ENCODE measurements at places on chromosomes 6 and 20.
A peak's percentile ranks its signal among the peaks of the same experiment; 100 is the strongest.

DNA sequence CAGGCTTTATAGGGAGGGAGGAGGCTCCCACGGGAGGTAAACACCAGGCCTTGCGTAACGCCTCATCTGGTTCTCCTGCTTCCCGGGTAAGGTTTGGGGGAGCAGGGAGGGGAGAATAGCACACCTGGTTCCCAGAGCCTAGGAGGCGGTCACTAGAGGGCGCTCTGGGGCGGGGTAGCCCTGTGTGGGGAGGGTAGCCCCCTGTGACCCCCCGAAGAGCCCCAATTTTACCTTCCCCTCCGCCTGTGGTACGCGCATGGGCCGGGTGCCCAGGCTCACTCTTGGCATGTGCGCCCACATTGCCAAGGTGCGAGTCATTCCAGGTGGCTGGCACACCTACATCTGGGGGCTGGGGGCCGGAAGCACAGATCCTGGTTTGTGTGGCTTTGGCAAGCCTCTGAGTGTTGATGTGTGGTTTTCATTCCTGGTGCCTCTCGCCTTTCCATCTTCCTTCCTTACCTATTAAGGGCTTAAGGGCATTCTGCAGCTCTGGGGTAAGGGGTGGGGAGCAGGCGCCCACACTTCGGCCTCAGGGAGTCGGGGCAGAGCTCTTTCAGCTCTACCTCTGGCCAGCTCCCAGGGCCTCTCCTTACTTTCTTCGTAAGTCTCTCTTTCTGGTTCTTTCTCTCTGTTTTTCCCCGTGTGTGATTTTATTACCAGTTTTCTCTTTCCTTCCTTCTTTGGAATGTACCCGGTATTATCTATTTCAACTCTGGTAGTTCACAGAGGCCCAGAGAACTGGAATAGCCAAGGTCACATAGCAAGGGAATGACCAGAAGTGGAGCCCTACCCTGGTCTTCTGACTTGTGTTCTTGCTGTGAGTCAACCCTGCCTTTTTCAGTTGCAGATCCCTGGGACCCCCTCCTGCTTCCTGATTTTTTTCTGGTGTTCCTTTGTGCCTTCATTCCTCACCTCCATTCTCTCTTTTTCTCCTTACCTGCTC lies 492 bp upstream of the RNF39 start:
- no peak for DNase-seq

DNA sequence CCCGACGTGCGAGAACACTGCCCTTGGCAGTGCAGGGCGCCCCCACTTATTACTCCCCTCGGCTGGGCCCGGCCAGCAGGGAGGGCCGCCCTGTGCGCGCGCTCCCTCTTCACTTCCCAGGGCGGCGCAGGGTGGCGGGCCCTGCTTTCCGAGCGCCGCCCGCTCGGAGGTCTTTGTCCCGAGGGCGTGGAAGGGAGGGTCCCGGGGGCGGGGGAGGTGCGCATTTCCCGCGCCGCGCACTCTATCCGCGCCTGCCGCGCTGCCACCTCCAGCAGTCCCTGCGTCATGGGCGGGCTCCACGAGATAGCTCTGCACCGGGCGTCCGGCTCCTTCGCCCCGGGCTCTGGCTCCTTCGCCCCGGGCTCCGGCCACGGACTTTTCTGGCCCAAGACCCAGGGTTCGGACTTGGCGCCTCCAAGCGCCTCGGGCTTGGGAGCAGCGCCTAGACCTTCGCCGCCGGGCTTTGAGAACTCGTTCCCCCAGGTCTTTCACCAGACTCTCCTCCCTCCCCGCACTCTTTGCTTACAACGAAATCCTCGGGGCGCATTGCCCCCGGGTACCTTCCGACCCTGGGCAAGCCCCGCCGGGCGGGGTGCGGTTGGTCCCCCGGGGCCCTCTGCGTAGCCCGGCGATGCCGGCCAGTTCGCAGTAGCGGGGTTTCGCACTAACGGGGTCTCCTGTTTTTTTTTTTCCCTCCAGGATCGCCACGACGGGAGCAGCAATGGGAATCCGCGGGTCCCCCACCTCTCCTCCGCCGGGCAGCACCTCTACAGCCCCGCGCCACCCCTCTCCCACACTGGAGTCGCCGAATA lies 1.6 kb downstream of the TFAP2C start:
- DNase-seq: no peak

- DNase-seq: no peak
Observed at GRCh38 chr6:104930939-104931338, 26.0 kb upstream of the LIN28B start.

DNA sequence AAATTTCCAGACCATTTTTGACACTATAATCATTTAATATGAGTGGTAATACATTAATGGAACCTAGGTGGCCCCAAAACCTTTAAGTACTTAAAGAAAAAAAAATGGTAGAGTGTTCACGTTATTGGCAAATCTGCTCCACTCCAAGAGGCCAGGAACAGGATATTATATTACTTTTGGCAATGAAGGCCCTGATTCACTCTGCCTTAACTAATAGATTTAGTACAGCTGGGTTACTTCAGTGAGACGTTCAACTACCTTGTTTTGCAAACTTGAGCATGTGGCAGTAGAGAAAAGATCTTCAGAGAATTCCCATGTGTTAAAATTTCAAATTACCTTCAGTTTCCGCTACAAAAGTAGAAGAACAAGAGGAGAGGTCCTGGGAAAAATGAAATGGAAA lies 12.8 kb downstream of the ADNP start:
- DNase-seq: peak; percentile 54

DNA sequence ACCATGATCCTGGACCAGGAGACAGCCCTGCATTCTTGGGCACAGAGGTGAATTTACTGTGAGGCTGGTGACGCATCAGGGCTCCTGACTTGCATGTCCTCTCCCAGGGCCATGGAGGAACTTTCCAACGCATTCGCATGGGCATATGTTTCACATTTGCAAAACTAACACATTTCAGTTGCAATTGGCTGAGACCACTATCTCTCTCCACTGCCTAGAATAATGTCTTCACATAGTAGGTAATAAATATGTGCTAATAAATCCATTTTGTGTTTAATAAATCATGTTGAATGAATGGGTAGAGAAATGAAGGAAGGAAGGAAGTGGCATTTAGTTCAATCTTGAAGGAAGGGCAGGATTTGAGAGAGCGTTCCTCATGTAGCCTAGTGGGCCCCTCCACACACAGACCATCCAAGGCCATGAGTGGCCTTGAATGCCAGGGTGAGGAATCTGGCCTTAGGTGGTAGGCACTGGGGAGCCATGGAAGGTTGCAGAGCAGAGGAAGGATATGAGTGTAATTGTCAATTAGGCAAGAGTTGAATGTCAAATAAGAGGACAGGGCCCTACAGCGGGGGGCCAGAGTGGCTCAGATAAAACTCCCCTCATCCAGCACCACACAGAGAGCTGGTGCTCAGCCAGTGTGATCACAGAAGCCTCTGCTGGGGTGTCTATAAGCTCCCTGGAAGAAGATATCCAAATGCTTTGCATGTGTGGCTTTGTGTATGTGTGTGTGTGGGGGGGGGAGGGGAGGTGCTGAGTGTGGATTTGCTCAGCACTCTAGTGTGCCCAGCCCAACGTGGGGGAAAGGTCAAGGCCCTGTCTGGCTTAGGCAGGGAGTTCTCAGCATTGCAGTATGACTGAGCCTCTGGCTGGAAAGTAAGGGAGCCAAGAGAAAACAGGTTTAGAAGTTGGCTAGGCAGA lies 30.9 kb upstream of the CCN5 start:
- DNase-seq: no peak

- no peak for DNase-seq
Observed at GRCh38 chr20:63323357-63323981, 30.5 kb downstream of the COL20A1 start.

DNA sequence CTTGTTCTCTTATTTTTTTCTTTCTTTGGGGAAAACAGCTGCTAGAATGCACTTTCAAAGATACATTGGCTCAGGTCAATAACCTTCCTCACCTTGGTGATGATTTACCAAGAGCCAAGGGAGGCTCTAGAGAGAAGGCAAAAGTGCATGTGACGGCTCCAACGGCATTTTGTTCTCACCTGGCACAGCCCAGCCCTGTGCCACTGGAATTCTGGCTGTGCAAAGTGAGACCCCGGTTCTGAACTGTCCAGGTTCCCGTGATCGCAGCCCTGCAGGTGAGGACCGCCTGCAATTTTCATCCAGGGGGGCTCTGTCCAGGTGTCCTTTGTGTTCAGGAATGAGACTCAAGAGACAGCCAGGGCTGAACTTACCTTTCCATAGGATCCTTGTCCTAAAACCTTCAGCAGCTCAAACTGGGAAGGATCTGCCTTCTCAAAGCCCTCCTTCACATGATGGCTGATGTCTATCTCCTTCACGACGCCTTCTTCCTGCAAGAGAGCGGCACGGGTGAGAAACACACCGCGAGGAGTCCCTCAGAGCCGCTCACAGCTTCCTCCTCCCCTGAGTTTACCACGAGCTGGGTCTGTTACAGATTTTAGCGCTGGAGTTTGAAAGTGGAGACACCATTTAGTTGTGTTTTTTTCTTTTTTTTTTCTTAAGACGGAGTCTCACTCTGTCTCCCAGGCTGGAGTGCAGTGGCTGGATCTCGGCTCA lies 48.0 kb downstream of the RAMACL start:
- no peak for DNase-seq

DNA sequence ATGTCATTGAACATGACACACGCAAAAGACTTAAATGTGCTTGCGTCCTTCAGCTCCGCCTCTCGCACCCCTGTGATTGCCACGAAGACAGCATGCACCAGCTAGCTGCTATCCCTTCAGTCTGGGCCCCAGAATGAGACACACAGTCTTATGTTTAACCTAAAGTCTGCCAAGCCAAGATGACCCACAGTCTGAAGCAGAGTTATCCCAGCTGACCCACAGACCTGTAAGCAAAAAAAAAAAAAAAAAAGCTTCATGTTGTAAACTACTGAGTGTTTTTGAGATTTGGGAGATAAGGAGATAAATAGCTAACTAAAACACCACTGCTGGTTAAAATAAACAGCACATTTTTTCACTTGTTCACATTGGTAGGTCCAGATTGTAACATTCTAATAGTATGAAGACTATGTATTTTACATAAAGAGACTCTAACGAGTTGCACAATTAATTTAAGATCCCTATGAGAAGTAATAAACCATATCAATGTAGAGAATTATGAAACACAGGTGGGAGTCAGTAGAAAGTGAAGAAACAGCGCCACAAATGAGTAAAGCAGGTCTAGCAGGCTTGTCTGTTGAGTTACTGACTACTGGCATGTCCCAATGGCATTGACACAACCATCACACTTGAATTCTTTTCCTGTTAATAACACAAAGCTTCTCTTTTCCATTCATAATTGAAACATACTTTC lies 47.4 kb upstream of the CCDC28A start:
- DNase-seq: no peak

GRCh38 chr20:16942756-16943155 lies 194.6 kb downstream of the OTOR start:
- DNase-seq: peak; percentile 40

DNA sequence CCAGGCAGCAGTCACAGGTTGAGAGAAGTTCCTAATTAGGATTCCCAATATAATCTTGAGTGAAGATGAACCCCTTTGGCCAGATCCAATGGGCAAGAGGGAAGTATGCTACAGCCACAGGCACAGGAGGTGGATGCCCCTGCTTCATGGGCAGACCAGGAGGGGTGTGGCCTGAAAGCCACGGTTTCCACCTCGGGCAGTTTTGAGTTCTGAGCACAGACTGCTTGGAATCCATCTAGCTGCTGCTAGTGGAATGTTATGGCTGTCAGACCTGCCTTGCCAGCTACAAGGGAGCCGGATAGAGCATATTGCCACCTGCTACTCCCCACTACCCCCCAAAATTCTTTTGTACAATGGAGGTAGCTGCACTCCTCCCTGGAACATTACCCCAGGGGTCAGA lies 672.9 kb downstream of the HACE1 start:
- no peak for DNase-seq

GRCh38 chr6:11196511-11197174 lies 35.8 kb downstream of the NEDD9 start:
- peak; percentile 96 for DNase-seq

DNA sequence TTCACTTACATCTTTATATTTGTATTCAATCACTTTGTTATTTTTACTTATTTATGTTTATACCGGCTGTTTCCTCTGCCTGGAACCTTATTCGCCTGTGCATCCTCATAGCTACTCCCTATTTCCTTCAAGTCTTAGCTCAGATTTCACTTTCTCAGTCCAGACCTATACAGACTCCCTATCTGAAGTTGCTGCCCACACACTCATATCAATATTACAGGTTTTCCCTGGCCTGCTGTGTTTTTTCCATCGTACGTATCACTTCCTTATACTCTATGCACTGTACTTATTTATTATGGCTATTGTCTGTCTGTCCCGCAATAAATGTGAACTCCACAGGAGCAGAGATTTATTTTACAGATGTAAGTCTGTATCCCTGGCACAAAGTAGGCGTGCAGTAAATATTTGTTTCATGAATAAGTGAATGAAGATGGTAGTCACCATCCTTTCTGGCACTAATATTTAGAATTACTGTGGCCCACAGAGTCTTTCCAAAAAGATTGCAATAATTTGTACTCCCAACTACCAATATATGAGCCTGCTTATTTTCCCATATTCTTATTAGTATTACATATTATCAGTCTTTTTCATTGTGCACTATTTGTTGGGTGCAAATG lies 64.9 kb downstream of the TNFAIP3 start:
- DNase-seq: no peak

GRCh38 chr6:124964764-124965105 lies 2.5 kb downstream of the RNF217 start:
- no peak for DNase-seq

- no peak for DNase-seq
Observed at GRCh38 chr6:141267420-141267819, 865.3 kb upstream of the GJE1 start.

DNA sequence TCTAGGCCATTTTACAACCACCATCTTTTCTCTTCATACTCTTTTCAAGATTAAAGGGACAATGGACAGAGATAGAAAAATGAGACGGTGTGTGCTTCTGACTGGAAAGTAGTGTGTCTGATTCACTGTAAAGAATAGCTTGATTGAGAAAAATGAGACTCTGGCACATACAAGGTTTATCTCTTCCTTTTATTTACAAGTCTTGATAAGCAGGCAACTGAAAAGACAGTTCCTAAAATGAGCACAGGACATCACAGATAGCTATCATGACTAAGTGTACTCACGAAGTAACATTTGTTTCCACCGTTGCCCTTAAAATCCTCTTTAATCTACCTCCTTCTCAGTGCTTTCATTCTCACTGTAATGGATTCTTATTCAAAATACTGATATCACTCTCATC lies 383.0 kb downstream of the TBC1D32 start:
- no peak for DNase-seq

DNA sequence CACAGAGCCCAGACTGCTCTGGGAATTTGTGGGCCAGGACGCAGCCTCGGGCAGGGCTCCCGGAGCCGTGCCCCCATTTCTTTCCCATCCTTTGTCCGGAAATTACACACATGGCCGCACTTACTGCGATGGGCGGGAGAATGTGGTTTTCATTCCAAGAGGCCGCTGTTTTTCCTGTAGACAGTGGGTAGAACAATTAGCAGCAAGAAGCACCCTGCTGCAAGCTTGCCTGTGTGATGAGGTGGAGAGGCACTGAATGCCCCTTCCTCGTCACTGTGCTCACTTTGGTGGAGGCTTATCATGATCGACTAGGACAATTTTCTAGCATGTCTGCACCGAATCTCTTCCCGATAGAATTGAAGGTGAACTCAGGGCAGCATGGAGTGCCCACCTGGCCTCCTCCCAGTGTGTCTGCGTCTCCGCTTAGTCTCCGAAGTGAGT lies 102.8 kb downstream of the DACT2 start:
- peak; percentile 26 for DNase-seq

Measured in fibroblast of upper back skin (primary cell).